Hepatocyte (in vitro differentiated cells): ENCODE measurements at places on chromosomes 6 and 20. TPM values are rescaled to one million over a fixed set of nuclear protein-coding genes. Genes with fewer than 3 reads are reported as not detected.

DNA sequence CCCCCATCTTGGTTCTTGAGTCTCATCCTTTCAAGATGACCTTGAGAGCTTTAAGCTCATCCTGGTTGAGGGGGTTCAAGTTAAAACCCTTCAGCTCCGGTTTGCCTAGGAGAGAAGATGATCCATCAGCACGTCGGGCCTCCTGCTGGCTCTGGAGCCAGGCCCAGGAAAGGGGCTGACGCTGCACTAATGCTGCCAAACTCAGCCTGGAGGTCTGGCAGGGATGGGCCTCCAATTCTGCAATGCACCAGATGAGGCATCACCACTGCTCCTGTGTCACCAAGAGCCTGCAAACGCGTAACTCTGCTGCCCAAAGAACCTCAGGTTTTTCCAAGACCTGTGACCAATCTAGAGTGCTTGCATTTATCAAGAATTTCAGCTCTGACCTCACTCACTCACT is 6.1 kb downstream of the PDRG1 start:
- no peak for DNase-seq

DNA sequence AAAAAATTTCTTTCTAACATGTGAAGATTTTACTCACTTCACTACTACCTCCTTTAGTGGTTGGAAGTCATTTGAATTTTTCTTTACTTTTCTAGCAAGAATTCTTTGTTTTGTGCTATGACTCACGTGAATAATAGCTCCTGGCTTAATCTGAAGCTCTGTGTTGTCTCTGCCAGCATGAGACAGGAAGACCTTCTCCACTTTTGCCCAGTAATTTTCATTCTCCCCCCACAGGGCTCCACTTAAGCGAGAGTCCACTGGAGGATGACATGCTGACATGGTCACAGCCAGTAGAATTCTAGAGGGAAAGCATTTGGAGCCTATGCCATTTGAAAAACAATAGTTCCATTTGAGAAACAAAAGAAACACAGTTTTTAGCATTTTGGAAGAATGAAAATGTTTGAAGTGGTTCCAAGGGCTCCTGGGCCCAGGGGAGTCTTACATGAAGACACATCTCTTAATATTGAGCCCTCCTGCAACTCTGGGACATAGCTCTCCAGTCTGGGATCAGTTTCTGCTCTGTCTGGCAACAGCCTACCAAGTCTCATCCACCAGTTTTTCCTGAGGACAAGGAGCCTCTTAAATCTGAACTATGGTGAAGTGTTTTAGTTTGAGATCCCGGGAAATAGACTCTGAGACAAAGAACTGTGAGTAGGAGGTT is 231.4 kb downstream of the PAX1 start:
- DNase-seq: no peak

DNA sequence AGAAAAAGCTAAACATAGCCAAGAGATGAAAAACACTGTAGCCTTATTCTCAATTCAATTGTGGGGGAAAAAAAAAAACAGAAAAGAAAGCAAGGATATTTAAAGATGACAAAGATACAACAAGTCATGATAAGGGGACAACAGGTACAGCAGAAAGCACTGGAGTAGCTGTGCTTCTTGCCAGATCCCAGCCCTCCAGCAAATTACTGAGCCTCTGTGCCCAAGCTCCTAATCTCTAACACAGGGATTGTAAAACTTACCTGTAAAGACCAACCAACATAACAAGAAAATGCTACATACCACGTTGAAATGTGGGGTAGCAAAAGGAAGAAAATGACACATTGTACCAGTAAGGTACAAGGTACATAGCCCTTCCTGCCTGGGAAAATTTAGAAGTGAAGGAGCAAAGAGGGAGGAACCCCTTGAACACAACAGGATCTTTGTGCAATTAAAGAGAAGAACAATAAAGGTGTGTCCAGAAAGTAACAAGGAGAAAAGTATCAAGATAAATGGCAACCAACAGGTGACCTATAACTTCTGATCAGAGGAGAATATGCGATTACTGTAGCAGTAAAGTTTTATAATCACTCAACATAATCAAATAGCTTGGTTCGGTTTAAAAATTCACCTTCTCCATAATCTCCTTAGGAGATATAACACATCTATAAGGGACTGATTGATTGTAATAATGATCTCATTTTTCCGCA is 30.6 kb downstream of the PREP start:
- DNase-seq: peak; percentile 29

GRCh38 chr6:146090474-146090873 is 61.6 kb downstream of the GRM1 start:
- no peak for DNase-seq

- no peak for DNase-seq
Observed at GRCh38 chr6:166433096-166433495, 50.4 kb upstream of the MPC1 start.

GRCh38 chr20:46883892-46884291 is 10.8 kb upstream of the EYA2 start:
- no peak for DNase-seq

DNA sequence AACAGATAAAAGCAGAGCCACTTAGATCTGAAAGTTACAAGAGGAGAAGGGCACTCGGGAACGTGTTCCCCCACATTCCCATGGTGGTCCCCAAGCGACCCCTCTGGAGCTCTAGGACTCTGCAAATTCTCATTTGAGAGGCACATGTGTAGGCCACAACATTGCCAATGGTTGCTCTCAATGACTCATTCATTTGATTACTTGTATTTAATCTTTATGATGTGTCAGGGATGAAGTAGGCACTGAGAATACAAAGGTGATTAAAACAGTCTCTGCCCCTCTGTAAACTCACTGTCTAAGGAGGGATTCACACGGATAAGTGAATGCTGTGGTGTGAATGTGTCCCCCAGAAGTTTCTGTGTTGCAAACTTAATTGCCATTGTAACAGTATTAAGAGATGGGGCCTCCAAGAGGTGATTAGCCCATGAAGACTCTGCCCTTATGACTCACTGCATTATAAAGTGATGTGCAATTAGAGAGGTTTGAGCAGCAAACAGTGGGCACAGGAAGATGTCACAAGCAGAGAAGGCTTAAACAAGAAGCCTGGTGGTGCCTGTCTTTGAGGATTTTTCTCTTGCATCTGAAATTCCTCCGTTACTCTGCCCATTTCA is 34.0 kb upstream of the TRAM2 start:
- DNase-seq: peak; percentile 49

GRCh38 chr20:5757949-5758348 is 7.7 kb downstream of the SHLD1 start:
- no peak for DNase-seq

- peak; percentile 19 for DNase-seq
Observed at GRCh38 chr6:144158133-144158532, 7.8 kb downstream of the STX11 start.

DNA sequence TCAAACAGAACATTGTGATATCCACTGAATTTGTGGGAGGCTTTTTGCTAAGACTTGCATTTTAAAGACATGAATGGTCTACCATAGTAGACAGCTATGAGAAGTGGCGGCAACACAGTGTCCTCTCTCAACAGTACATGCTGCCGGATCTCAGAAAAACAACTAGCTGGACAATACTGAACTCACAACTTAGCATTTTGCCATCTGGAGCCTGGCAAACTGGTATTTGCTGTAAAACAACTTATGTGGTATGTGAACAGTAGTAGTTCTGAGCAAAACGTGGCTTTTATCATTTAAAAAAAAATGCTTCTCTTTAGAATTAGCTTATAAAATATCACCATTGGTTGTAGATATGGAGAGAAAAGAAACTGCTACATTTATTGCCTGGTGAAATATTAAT is 3.3 kb upstream of the PXDC1 start:
- DNase-seq: no peak

DNA sequence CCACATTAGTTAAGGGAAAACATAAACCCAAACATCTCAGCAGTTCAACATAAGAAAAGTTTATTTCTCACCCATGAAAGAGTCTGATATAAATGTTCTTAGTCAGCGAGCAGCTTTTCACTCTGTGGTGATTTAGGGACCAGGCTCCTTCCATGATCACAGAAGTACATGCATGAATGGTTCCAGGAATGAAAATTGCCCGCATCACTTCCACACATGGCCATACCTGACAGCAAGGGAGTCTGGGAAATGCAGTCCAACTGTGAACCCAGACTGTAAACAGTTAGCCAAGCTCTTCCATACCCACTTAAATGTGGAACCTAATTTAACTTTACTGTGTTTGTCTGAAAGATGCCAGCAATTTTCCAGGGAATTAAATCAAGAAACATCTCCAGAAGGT is 353.9 kb downstream of the HACE1 start:
- DNase-seq: no peak

- no peak for DNase-seq
Observed at GRCh38 chr6:82904860-82905259, 160.8 kb downstream of the UBE3D start.

DNA sequence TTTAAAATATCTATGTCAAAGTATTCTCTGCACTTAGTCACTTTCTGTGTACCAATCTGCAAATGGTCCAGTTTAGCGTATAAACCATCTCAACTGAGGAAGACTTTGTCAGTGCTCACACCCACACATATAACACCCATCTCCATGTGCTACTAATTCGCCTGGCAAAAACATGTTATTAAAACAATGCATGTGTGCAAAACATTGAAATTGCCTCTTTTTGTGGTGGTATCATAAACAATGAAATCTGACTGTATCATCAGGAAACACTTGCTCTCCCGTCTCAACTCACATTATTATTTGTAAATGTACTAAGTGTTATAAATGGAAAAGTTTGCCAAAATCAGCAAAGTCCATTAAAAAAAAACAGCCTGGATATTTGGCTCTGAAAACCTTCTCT is 105.9 kb upstream of the FOXC1 start:
- DNase-seq: no peak

DNA sequence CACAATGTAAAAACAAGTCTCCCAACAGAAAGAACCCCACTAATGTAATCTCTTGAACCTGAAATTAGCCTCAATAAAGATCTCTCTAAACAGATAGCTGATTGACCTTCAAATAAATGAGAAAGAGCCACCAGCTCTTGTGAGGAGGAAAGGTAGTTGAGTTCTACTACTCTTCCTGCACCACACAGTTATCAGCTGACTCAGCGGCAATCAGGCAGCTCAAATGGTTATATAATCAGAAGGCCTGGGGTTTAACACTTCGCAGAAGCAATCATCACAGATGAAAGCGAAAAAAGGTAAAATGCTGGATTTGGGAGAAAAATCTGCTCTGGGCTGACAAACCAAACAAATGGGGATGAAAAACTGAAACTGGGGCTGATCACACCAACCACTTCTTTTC is 91.8 kb downstream of the CHD6 start:
- peak; percentile 19 for DNase-seq

- DNase-seq: no peak
Observed at GRCh38 chr20:61939691-61940360, 125.9 kb downstream of the TAF4 start.

DNA sequence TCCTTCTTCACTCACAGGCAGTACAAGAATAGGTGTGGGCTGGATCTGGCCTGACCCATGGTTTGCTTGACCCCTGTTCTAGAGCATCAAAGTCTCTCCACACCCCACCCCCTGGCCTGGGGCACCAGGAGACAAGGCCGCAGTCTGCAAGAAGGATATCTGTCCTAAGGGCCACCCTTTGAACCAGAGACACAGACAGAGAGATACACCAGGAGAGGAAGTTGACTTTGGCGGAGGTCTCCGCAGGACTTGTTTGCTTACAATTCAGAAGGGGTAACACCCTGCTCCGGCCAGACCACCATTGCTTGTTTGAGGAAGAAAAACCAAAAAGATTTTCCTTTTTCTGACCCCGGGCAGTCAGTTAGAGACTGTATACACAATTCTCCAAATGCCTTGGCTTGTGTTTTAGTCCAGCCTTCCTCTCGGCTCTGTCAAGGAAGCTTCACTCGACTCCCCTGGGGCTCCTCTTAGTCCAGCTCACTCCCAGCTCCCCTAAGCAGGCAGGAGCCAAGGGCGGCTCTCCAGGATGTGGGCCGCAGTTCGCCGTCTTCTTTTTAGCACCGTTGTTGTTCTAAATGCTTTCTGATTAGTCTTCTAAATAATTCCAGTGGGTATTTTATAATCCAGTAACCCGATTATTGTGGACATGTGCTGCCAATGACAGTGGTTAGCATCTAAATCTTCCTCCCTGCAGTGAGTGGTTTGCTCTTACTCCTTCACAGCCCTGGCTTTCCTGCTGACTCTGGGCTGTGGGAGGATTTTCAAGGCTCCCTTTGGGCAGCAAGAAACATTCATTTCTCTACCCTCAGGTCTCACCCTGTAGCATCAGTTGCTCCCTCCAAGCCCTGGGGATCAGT is 58.6 kb upstream of the MRPS10 start:
- DNase-seq: peak; percentile 33

DNA sequence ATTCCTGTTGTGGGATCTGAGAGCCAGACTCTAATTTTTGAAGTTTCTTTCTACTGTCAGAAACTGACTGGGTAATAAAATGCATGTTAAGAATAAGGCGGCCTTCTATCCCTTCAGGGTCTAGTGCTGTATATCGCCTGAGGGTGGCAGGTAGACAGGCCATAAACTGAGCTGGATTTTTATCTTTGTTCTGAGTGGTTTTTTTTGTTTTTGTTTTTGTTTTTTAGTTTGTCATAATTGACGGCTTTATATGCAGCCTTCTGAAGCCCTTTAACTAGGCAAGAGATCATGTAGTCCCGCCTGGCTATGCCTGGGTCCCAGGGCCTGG is 747.7 kb upstream of the ADGRB3 start:
- DNase-seq: no peak

GRCh38 chr6:107657755-107658461 is 166.2 kb downstream of the SCML4 start:
- DNase-seq: peak; percentile 69

DNA sequence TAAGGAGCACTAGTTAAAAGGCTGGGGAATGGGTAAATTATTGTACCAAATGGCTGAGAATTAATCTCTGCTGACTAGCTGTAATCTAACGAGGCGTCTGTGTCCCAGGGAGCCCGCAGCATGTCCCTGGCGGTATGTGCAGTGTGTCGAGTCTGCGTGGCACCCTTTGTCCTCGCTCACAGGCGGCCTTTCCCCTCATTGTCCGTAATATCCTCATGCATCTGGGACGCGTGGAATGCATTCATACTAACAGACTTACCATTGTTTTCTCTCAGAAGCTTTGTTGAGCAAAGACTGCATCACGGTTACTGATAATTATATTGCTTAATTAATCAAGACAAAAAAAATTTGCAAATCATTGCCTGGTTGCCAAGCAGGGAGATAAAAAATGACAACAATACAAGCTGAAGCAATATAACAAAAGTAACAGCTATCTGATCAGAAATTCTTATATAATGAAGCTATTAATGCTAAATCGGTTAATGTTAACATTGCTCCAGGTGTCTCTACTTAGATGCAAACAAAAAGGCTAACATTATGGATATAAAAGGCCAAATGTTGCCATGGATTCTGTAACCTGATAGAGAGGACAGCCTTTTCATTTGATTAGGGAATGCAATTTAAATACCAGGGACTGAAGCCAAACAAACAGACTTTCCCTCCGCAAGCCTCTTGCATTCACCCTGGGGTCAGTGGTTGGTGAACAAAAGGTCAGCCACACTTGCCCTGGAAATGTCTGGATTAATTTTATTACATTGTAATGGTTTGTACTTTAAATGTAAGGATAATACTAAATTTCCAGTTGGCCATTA is 124.8 kb downstream of the INSM1 start:
- DNase-seq: no peak

Gene TTBK1
- 0.36 and 1.1 TPM in 2 replicates for total RNA-seq

Gene CDK19
- 14.3 and 18.6 TPM in 2 replicates for total RNA-seq

Gene MED20
- total RNA-seq: 18.1 and 19.2 TPM in 2 replicates

Gene NECAB3
- total RNA-seq: 46.2 and 50.6 TPM in 2 replicates

Gene LRRN4
- total RNA-seq: 10.5 and 19.2 TPM in 2 replicates
